ENCODE measurements at places on chromosomes 4 and X.

DNA sequence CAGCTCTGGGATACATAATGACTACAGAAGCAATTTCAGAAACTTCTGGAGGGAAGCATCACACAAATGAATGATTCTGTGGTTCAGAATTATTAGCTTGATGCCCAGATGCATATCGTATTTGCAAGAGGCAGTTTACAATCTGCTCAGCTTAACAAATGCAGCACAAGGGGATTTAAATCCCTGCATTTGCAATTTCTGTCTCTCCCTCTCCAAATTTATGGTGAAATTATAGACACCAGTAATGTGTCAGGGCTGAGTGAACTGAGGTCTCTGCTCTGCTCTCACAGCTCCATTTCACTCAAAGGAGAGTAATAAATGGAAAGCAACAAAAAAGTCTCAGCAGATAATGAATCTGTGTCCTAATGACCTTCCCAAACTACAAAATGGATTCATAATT is 80.2 kb downstream of the TMEM156 start:
- no peak for DNase-seq

- peak; percentile 53 for DNase-seq
These were observed 793 bp downstream of the ARSJ start for GRCh38 chr4:113978561-113979147.

DNA sequence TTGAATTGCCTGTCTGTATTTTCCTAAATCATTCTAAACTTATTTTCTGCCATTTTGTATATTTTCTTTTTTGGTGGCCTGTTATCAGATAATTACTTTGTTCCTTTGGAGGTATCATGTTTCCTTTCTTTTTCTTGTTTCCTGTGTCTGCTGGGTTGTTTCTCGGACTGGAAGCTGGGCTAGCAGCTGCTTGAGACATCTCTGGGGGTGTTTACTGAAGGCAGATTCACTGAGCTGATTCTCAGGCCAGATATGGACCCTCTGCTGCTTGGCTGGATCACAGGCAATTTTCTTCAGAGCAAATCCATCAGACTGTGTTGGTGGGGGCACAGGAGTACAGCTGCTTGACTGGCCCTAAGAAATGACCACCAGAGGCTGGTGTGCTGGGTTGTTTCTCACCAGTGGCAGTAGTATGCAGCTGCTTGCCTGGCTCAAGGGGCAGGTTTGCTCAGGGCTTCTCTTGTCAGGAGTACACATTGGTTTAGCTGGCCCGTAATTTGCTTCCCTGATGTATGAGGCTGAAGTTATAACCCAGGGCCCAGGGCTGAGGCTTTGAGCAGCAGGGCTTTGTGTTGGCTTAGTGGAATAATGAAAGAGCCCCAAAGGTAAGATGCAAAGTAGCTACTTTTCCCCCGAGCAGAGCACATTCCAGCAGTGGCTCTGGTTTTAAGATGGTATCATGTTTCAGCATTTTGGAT is 680.6 kb downstream of the TECRL start:
- DNase-seq = no peak

DNA sequence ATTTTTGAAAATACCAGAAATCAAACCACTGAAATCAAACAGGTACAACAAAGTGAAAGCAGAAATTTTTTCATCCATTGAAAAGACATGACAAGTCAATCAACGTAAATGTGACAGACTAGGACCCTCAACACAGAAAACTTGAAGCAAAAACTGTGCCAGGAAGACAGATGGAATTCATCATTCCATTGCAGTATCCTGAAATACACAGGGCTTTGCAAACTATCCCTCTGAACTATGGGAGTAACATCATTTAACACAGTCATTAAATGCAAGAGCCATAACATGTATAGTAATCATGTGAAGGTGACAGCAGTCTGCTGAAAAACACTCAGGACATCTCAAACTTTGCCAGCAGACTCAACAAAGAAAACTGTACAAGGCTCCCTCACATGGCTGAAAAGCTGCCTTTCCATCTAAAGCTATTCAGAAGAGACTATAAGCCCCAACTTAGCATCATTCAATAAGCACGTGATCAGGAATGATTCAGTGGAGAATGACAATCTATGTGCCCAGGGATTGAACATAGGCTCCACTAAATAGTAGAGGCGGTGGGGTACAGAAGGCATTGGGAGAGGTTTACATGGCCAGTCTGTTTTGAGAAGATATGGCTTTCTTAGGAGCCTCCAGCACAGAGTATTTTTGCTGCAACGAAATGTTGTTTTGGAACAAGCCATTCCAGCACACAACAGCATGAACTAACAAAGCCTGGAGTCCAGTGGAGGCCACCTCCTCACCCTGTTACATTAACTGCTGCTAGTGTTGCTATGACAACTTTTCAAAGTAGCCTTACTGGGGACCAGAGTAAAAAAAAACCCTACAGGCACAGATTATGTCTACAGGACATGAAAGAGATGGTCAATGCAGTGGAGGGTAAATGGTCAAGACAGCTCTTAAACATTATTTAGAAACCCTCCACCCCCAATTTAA is 274.5 kb upstream of the NOCT start:
- no peak for DNase-seq

GRCh38 chrX:12611471-12611870 is 179.7 kb upstream of the PRPS2 start:
- no peak for DNase-seq

GRCh38 chr4:155624478-155624877 is 42.2 kb upstream of the GUCY1A1 start:
- DNase-seq = no peak

- DNase-seq = no peak
These were observed 63.1 kb downstream of the SLC10A7 start for GRCh38 chr4:146458594-146458993.

DNA sequence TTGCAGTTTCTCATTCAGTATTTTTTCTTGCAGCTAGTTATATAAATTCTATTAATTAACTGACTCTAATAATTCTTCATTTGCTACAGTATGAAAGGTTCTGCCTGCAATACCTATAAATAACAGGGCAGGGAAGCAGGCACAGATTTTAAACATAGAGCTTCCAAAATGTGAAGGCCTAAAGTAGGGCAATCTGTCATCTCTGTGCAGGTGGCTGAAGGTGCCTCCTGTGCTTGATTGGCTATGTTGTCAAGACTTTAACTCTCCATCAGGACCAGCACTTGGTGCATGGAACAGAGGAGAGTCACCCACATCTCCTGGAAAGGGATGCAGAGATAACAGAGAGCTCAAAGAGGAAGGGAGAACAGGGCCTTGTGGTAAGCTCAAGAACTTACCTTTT is 75.2 kb upstream of the TSPAN5 start:
- DNase-seq = no peak

DNA sequence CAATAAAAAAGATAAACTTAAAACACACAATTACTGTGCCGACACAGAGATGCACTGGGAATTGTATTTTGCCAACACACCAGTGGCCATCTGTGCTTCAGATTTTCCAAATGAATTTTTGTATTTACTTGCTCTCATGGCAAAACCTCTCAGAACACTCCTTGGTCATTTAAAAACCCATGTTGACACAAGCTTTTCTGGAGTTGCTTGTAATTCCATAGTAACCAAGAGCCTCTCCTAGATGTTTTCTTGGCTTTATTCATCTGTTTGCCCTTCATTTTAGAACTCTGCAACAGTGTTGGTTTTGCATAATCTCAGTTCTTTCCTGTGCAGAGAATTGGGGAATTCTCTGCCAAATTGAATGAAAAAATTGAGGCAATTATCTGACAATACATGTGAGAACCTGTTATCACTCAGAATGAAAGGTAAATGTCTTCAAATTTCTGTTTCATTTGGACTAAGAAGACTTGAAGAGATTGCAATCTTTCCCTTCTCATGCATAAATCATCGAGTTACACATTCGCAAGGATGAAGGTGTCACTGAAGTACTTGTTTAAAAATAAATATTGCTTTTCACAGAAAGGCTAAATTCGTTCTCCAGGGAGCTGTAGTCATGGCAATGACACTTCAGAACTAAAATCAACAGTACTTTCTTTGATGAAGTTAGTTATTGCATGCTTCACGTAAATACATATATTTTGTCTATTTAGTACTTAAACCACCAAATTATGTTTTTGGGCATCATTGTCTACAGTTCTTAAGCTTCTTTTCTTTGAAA is 301.8 kb upstream of the CTSO start:
- DNase-seq = no peak

DNA sequence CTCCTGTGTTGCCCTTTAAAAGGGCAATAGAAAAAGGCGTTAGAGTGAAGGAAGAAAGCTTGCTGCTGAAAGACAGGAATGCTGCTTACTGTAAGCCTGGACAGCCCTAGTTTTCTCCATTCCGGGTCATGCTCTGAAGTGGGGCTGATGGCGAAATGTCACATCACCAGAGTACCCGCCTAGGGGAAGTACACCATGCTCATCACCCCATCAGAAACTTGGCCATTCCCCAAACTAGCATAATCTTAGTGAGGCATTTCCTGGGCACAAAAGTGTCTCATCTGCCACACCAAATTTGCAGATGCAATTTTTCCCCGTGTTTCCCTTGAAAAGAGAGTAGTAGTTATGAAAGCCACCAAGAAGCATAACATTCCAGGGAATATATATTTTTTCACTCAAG is 47.8 kb upstream of the CAMK2D start:
- no peak for DNase-seq
